ENCODE measurements at places on chromosomes 4 and X. TPM values are rescaled to one million over a fixed set of nuclear protein-coding genes. Genes with fewer than 3 reads are reported as not detected.

The SHISA3 gene
- not detected for polyA plus RNA-seq

The HELT gene
- polyA plus RNA-seq, result not detected

The ZC4H2 gene
- polyA plus RNA-seq, result 13.7 TPM

The KIT gene
- not detected for polyA plus RNA-seq

The DOCK11 gene
- polyA plus RNA-seq, result 29.9 TPM
